ENCODE measurements at places on chromosomes 4 and X. TPM values are rescaled to one million over a fixed set of nuclear protein-coding genes. Genes with fewer than 3 reads are reported as not detected.

Gene SCRG1
- total RNA-seq: not detected

Gene DMRTC1B
- total RNA-seq: not detected

Gene NKX6-1
- total RNA-seq: not detected

Gene MAOB
- total RNA-seq: not detected

Gene PDZD4
- 0.26 TPM for total RNA-seq

Gene FSTL5
- total RNA-seq: not detected

Gene CRMP1
- total RNA-seq: not detected

Gene CCDC120
- 4.5 TPM for total RNA-seq

Gene DKK2
- total RNA-seq: not detected

Gene ESX1
- not detected for total RNA-seq

Gene TMPRSS11B
- not detected for total RNA-seq

Gene L1CAM
- 1.3 TPM for total RNA-seq

Gene DSPP
- total RNA-seq: not detected

Gene MSANTD1
- total RNA-seq: 0.62 TPM

Gene IL9R
- total RNA-seq: 8.5 TPM

Gene GPR78
- total RNA-seq: not detected

Gene CXCL8
- total RNA-seq: 10.8 TPM

Gene TLR6
- total RNA-seq: 1.1 TPM

Gene GRID2
- not detected for total RNA-seq

Gene NAP1L3
- total RNA-seq: 0.57 TPM

Gene CXCL3
- total RNA-seq: not detected

Gene MAP7D2
- total RNA-seq: 0.50 TPM

Gene TRIM60
- not detected for total RNA-seq

Gene SMARCA1
- total RNA-seq: not detected

Gene STOX2
- not detected for total RNA-seq

Gene TMEM150C
- not detected for total RNA-seq

Gene ARHGAP36
- not detected for total RNA-seq

Gene SLC39A8
- total RNA-seq: 80.4 TPM

Gene C1QTNF7
- not detected for total RNA-seq

Gene MAGEA10
- total RNA-seq: not detected

Gene CEP135
- total RNA-seq: 16.9 TPM

Gene HS6ST2
- 1.2 TPM for total RNA-seq

Gene TLR3
- total RNA-seq: not detected

Gene BRCC3
- 28.9 TPM for total RNA-seq

Gene SFRP2
- total RNA-seq: not detected

Gene XAGE1A
- not detected for total RNA-seq

Gene CT45A10
- total RNA-seq: not detected

Gene YY2
- 1.4 TPM for total RNA-seq

Gene NKX1-1
- not detected for total RNA-seq
